Hypothalamus (tissue), 51 donors: ENCODE measurements at places on chromosomes 3 and 15.

DNA sequence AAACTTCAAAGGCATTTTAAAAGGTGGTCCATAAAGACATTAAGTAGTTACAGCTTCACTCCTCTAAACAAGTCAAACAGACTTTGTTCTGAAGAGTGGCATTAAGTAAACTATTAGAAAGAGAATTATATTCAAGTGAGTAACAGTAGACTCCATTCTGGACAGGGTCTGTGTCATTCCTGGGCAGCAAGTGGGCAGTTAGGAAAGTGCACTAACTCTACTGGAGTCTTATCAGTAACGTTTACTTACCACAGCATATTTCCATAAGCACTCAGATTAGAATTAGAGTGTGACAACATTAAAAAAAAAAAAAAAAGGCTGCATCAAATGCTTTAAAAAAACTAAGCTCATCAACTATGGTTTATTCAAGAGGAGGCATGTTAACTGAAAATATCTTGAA is 10.6 kb downstream of the UBR1 start:
- DNase-seq: no peak

DNA sequence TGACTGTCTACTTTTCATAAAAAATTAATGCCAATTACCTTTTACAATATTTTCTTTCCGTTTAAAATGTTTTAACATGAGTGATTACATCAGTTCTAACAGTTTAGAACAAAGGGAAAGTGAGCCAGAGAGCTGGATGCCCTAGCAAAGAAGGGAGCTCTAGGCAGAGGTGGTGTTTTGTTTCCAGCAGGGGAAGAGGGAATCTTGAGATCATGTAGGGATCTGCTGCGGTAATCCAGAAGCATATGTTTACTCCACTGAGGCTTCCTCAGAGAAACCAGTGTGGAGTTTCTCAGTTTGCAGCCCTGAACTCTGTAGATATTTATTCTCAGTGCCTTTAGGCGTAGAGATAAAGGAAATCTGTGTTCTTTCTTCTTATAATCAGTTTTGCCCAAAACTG is 399.3 kb downstream of the NLGN1 start:
- DNase-seq: no peak

- DNase-seq: no peak
Observed at GRCh38 chr3:36579746-36580145, 184.6 kb downstream of the DCLK3 start.

DNA sequence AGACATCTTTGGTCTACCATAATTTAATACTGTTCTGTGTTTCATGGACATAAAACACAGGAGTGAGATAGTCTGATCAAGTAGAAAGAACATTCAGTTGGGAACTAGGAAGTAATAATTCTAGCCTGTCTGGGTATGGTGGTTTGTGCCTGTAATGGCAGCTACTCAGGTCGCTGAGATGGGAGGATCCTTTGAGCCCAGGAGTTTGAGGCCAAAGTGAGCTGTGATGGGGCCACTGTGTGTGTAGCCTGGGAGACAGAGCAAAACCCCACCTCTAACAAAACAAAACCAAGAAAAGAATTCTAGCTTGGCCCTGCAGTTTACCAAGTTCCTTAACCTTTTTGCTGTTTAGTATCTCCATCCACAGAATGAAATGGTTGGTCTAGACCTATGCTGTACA is 36.8 kb downstream of the KAT2B start:
- no peak for DNase-seq

DNA sequence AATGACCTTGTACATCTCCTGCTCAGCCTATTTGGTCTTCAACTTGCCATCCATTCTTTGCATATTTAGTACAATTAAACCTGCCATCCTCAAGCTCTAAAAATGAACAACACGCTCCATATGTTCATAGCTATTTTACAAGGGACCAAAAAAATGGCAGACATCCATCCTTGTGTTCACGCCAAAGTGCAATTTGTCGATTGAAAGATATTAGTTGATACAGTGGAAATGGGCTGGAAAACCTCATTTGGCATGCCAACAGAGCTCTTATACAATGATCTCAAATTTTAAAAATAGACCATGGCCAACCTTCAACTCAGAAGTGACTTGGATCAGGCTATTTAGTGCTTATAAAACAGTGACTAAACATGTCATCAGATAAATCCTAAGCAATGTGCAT is 413.6 kb upstream of the ARL6 start:
- no peak for DNase-seq

DNA sequence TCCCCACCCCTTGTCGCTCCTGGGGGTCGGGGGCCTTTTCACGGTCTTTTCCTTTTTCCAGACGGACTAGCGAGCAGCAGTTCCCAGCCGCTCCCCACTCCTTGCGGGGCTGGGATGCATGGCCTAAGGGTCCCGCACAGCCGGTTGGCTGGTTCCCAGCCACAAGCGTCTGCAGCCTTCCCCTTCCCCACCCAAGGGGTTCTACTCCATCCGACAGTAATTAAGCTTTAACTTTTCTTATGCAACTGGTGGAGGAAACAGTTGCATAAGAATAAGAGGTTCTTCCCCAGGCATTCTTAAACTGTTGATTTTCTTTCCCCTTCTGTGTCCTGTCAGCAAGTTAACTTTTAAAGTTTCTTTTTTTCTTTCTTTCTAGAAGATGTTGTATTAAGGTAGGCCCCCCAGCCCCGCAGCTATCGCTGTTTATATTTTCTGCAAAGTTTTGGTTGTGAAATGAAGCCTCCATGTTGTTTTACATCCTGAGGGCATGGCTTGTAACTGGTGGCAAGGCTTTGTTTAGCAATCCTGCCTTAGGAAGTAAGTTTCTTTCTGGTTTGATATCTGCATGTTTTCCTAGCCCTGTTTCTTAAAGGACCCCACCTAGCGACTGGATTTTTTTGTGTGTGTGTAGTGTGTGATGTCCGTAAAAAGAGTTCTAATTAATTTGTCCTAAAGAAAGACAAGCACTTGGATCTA is 207.5 kb downstream of the ZNF385D start:
- no peak for DNase-seq

- no peak for DNase-seq
Observed at GRCh38 chr3:79410617-79411016, 357.2 kb downstream of the ROBO1 start.

GRCh38 chr3:111636366-111636885 is 41.3 kb upstream of the ZBED2 start:
- no peak for DNase-seq
